Stimulated activated CD4-positive, alpha-beta T cell treated with anti-CD3 and anti-CD28 coated beads, Interleukin-12 subunit alpha, Interleukin-12 subunit beta, amount 100 ng/mL, for 4 hours (primary cell): ENCODE measurements at places on chromosomes 7 and 10.

GRCh38 chr10:70540789-70541360 lies 61.7 kb downstream of the PRF1 start:
- DNase-seq = no peak

- no peak for DNase-seq
Measured at GRCh38 chr10:112919721-112920120, 30.3 kb upstream of the TCF7L2 start.

- no peak for DNase-seq
Measured at GRCh38 chr10:84265418-84265817, 20.6 kb downstream of the RGR start.

DNA sequence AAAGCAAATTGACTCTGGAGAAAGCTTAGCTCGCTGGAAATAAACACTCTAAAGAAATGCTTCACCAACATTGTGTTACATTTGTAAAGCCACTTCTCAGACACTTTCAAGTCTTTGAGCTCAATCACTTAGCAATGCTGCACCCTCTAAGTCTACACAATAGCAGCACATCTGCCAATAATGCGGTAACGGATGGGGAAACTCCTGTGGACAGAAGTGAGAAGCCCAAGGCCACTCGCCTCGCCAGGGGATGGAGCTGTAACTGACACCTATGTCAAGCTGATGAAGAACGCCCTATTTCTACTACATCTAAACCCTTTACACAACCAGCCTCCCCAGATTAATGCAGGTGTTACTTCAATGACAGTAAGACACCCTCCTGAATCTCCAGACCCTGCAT lies 167.7 kb downstream of the SFMBT2 start:
- no peak for DNase-seq

DNA sequence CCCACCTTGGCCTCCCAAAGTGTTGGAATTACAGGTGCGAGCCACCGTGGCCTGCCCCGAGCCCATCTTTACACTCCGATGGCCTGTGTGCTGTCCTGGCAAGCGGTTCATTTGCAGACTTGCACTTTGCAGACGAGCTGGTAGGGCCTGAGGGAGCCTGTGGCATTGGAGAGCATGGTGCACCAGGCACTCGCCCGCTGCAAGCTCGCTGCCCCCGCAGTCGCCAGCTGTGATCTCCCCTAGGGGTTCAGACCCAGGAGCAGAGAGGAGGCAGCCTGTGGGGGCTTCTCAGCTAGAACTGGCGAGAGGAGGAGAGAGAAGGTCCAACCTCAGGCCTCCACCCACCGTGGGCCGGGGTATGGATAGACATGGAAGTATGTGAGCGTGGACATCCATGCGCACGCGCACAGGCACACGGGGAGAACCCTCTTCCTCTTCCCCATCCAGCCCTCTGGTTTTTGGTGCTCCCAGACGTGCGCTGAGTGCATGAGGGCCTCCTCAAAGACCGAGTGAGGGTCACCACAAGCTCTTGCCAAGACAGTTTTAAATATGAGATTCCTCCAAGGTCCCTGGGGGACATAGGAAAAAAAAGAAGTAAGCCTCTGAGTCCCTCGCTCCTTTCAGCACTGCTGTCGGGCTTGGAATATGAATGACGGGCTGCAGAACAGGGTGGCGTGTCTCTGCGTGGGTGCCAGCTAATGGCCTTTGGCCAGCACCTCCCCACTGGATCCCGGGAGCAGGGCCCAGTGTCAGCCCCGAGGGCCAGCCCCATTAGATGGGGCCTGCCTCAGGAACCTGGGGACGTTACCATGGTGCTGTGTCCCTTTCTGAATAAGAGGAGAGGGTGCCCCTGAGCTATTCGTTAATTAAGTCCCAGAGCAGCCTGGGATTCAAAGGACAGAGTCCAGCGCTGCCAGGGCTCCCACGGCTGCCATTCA lies 15.1 kb upstream of the TTYH3 start:
- no peak for DNase-seq
